ENCODE measurements at places on chromosomes 2 and 18.

DNA sequence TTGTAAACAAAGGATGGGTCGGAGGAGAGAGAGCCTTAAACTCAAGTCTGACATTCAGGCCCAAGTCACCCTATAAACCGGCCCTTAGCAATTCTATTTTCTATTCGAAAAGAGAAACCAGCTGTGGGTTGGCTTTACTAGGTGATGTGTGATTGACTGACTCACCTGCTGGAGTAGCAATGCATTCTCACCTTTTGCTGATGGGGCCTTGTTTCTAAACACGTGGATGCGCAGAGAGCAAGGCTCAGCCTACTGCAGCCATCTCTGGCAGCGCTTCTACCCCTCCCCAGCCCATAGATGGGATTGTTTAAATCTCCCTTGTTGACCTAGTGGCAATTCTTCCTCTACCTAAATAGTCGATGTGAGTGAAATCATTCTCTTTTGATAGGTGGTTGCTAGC is 138.5 kb downstream of the MEIS1 start:
- no peak for DNase-seq

DNA sequence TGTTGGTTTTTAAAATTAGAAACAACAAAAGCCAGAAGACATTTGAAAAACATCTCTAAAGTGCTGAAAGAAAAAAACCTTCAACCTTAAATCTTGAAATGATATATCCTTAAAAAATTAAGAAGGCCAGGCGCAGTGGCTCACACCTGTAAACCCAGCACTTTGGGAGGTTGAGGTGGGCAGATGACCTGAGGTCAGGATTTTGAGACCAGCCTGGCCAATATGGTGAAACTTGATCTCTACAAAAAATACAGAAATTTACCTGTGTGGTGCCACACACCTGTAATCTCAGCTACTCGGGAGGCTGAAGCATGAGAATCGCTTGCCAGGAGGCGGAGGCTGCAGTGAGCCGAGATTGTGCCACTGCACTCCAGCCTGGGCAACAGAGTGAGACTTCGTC is 87.7 kb upstream of the SIX2 start:
- no peak for DNase-seq

GRCh38 chr18:74840492-74841167 is 243.0 kb downstream of the ZNF407 start:
- no peak for DNase-seq

- no peak for DNase-seq
These were observed 1186.2 kb upstream of the FAM98A start for GRCh38 chr2:34785206-34785785.

DNA sequence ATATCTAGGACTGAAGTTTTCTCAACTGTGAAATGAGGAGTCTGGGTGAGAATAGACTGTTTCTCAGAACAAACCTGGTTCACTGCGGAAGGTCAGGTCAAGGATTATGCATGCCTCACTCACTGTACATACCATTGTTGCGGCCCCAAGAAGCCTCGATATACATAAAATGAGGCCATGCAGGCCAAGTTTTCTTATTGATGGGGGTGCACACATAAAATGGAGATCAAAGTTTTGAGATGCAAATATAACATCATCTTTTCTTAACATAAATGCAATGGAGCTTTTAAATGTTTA is 1366.1 kb upstream of the CELF4 start:
- DNase-seq, result no peak

DNA sequence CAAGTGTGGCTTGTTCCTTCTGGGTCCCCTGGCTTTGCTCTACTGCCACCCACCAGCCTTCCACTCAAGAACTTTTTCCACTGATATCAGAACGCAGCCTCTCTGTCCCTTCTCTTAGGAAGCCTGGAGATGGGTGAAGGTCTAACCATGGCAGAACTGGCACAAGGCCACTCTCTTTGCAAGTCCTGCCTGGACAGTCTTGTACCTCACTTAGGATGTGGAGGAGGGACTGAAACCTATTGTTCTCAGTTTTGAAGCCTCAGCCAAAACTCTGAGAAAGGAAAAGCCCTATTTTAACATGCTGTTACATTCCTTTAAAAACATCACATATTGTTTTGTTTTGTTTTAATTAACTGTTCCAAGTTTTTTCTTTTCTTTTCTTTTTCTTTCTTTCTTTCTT is 58.9 kb upstream of the NCOA1 start:
- DNase-seq, result no peak

- DNase-seq, result peak; percentile 36
These were observed 122.7 kb downstream of the TWIST2 start for GRCh38 chr2:238970553-238971081.

DNA sequence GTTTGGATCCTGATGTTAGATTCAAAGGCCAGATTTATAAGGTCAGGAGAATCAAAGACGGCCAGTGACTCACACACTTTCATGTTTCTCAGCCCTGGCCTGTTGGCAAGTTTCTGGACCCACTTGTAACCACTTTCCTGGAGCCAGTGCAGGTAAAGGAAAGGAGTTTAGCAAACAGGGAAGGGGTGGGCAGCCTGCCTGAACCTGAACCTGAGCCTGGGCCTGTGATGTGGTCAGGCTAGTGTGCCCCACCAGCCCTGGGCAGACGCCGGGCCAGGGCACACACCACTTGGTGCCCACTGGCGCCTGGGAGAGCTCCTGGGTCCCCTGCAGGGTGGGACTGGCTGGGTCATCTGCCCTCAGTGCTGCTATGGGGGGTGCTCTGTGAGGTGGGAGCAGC is 100.5 kb upstream of the SPRED2 start:
- no peak for DNase-seq

DNA sequence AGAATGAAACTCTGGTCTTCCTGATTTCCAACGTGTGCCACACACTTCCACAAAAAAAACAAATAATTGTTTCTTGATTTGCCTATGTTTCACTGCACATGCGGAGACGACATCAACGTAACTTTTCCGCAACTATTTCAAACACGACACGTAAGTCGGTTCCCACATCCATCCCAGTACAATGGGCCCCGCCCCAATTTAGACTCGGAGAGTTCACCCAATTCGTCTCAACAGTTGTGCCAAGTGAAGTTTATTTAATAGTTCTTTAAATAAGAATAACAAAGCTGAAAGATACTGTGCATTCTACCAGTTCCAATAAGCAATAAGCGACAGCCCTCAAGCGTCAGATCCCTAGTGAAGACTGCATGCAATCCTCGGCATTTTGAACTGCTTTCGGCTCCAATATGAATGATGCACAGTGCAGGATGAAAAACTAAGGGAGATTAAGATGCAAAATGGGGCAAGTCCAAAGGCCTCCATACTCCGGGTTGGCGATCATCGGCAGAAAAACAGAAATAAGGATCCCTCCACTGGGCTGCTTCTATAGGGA is 664 bp downstream of the CCT4 start:
- DNase-seq, result no peak

GRCh38 chr18:77495079-77495478 is 245.4 kb downstream of the GALR1 start:
- DNase-seq, result no peak

DNA sequence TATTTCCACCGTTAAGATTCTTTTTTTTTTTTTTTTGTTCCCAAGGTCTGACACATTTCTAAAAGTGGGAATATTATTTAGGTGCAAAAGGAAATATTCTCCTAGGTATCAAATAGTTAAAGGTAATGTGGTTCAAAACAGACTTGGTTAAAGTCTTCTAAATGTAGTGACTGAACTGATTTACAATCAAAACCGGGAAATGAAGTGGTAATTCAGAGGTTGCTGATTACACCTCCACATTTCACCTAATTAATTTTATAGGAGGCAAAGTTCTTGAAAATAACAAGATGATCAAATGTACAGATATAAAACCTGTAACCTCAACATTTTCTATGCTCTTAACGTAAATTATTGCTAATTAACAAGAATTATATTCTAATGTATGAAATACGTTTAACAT is 5.1 kb downstream of the BCL11A start:
- DNase-seq, result no peak

DNA sequence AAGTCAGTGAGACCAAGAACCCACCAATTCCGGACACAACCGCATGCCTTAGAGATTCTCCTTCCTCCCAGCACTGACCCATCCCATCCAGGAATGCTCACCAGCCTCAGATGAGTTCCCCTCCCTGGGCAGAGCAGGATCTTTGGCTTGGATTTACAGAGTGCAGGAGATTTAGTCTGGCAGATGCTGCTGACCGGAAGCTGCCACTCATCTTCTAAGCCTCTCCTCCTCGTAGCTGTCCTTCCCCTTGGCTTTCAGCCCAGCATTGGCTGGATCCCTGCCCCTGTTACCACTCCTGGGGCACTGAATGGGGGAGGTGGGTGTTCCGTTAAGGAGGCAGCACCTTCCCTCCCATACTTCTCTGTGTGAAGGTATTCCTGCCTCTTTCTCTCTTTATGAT is 53.2 kb downstream of the VWA3B start:
- DNase-seq, result no peak

- no peak for DNase-seq
These were observed 21.6 kb downstream of the DNMT3A start for GRCh38 chr2:25320077-25320476.

DNA sequence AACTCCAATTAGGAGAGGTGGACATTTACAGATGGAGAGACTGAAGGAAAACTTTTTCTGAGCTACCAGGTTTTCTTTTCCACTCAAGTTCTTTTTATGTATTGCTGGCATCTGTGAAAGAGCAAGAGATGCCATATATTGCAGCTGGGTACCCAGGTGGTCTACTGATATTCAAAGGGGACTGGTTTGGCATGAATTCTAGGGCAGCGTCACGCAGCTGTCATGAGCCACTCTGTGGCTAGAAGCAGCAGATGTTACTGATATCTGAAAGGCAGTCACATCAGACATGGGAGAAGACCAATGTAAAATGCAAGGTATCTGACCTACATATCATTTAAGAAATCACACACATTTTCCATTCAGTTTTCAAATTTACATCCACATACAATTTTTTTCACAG is 408.8 kb downstream of the GALNT13 start:
- no peak for DNase-seq

DNA sequence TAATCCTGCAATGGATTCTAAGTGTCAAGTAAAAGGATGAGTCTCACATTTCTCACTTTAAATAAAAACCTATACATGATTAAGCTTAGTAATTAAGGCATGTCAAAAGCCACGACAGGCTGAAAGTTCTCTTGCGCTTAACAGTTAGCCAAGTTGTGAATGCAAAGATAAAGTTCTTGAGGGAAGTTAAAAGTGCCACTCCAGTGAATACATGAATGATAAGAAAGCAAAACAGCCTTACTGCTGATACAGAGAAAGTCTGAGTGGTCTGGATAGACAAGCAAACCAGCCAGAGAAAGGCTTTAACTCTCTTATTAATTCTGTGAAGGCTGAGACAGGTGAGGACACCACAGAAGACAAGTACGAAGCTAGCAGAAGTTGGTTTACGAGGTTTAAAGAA is 12.7 kb downstream of the THOC1 start:
- no peak for DNase-seq

DNA sequence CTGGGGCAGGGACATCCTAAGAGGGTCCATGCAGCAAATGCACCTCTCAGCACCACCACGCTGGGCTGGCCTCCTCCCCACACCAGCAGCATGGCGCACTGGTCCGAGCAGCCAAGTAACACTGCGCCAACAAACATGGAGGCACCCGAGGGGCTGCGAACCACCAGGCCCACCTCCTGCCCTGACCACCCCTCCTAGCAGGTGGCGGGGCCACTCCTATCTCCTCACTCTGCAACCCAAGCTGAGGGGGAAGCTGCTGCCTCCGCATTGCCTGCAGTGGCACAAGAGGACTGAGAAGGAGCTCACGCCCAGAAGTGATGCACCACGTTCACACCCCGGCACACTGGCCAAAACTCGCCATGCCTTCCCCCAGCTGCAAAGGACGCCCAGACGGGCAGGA is 94.4 kb downstream of the EIPR1 start:
- no peak for DNase-seq

DNA sequence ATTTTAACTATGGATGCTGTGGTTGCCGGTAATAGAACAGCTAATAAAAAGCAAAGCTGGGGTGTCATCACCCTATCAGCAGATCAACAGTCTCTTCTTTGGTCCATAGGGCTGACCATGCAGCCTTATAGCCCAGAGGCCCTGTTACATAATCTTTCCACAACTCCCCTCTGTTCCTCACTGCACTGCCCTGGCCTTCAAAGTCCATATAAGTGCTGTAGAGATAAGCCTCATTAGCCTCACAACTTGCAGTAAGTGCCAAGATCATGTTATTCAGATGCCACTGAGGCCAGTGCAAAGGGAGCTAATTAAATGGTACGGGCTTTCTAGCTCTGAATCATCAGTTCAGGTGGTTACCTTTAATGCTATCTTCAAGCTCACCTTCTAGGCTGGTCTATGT is 89.7 kb upstream of the CXCR4 start:
- DNase-seq, result no peak

- DNase-seq, result no peak
These were observed 57.8 kb upstream of the NEUROD1 start for GRCh38 chr2:181738074-181738473.

Measured in CD4-positive, alpha-beta memory T cell (primary cell).